ENCODE measurements at places on chromosomes 3 and 15.

- peak; percentile 31 for DNase-seq
Observed at GRCh38 chr15:73908030-73908821, 18.0 kb upstream of the LOXL1 start.

GRCh38 chr3:139629033-139629432, 48.7 kb downstream of the NMNAT3 start:
- DNase-seq: no peak

- DNase-seq: no peak
Observed at GRCh38 chr3:125202197-125202596, 10.4 kb downstream of the SLC12A8 start.

DNA sequence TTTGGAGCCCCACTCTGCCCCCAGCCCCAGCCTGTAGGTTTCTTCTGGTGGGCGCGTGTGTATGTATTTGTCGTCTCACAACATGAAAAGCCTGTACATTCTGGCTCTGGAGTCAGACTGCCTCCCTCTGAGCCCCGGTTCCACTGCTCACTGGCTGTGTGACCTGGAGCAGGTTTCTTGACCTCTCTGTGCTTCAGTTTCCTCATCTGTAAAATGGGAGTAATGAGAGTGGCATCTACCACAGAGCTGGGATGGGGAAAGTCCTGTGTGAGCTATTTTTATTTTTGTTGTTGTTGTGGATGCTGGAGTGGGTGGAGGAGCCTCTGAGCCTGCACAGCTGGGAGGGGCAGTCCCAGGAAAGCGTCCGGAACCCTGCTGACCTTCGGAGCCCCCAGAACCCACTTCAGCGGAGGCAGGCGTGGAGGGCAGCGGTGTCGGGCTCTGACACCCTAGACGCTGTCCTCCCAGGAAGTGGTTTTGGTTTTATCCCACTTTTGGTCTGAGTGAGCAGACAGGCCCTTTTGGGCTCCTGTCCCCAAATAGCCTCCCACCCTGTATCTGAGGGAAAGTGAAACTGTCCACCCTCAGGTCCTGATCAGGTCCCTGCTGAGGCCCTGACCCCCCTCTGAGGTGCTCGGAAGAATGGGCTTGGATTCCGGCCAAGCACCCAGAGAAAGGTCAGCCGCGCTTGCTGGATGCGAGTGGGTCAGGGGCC, 103.5 kb downstream of the CHSY1 start:
- no peak for DNase-seq

GRCh38 chr3:57512166-57512565, 32.0 kb downstream of the DNAH12 start:
- DNase-seq: no peak

DNA sequence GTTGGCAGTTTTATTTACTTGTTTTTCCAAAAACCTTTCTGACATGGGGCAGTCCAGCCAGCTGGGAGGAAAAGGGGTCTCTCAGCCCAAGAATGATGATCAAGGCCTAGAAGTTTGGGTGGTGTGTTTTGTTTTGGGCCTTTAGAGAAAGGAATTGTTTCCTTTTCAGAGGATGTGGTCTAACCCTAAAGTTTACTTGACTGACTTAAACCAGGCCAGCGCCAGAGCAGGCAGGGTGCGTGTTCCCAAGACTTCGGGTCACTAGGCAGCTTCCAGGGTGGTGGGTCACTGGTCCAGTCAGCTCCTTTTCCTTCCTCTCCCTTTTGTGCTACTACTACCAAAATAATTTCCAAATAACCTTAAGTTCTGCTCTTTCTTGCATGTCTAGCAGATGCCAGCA, 4.9 kb downstream of the FLNB start:
- no peak for DNase-seq

DNA sequence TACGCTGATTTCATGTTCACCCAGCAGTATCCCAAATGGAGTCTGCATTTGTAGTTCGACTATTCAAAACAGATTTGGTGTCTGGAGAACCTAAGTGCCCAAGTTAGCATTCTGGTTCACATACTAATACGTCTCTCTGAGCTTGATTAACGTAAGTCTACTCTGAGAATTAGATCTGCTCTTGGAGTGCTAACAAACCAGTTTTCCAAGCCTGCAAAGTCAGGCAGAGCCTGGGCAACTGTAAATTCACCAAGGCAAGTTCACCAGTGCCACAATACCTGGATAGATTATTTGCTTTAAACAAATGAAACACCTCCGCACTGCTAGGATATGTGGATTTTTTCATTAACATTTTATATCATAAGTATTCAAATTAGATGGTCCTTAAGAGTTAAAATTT, 912.6 kb downstream of the ROBO1 start:
- DNase-seq: no peak

GRCh38 chr3:58521917-58522631, 14.9 kb downstream of the ACOX2 start:
- no peak for DNase-seq

DNA sequence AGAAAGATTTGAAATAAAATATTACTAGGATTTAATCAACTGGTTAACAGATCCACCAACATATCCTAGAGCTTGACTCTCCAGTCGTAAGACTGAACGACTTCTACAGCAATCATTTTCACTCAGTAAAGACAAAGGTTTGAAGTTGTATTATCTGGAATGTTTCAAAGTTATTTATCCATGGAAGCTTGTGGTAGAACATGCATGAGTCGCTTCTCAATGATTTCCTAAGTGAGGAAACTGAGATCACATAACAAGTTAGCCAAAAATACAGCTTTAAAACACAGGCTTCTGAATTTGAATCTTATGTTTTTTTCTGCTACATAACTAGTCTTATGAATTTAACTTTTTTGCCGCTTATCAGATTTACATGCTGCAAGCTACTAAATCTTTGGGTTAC, 241.8 kb downstream of the FOXP1 start:
- DNase-seq: no peak

- DNase-seq: no peak
Observed at GRCh38 chr15:89647191-89647851, 7.9 kb downstream of the KIF7 start.

DNA sequence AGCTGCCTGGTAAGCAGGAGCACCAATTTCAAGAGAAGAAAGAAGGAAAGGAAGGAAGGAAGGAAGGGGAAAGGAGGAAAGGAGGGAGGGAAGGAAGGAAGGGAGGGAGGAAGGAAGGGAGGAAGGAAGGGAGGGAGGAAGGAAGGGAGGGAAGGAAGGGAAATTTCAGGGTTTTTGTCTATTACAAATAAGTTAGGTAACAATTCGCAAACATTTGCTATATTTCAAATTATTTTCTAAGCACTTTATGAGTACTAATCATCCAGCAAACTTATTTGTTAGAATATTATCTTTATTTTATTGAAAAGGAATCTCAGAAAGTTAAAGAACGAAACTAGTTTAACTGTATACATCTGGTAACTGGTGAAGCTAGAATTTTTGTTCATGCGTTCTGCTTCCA, 921.7 kb downstream of the TBL1XR1 start:
- DNase-seq: no peak

- DNase-seq: no peak
Observed at GRCh38 chr3:94065819-94066480, 3.1 kb downstream of the NSUN3 start.

- DNase-seq: no peak
Observed at GRCh38 chr3:143644370-143645089, 203.7 kb downstream of the SLC9A9 start.

- DNase-seq: no peak
Observed at GRCh38 chr3:46860017-46860809, 3.0 kb downstream of the MYL3 start.

- DNase-seq: no peak
Observed at GRCh38 chr3:9070961-9071360, 107.7 kb upstream of the RAD18 start.

DNA sequence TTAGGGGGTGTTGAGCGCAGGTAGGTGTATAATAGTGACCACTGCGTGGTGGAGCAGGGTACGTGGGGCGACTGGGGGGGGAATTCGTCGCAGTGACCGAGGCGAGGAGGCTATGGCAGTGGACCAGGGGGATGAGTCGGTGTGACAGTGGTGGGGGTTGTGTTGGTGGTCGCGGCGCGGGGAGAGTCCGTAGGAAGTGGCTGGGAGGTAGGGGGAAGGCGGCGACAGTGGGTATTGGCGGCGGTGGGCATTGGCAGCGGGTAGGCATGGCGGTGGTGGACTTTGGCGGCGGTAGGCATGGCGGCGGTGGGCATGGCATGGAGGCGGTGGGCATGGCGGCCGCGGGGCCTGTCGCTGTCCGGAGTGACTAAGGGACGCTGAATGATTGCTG, 739 bp downstream of the SNRPN start:
- DNase-seq: no peak

- DNase-seq: no peak
Observed at GRCh38 chr3:43365601-43366305, 79.4 kb downstream of the SNRK start.

DNA sequence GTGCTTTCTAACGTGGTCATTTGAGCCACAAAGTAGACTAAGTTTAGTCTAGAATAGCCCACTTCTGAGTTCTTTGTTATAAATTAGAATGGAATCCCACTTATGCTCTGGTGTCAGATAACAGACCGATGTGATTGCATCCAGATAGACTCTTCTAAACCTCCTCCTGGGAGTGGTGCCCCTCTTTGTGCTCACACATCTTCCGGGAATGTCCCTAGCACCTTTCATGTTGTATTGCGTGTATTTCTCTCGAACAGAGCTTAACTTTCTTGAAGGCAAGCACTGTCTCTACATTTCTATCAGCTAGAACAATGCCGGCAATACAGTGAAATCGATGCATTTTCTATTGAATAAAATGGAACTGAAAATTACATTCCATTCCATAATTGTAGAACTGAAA, 23.0 kb downstream of the CP start:
- DNase-seq: no peak

DNA sequence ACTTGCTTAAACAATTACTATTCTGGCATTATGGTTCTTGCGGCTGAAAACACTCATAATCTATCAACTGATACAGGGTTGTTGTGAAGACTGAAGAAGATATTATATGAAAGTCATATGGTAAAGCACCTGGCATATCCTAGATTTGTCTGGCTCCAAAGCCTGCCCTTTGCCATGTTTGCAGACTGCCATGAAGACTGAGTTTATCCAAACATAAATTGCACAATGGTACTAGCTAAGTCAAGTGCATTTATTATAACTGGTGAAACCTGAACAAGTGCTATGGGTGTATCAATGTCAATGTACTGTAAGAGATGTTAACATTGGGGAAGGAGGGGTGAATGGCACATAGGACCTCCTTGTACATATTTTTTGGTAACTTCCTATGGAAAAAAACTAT, 87.4 kb upstream of the MEX3B start:
- DNase-seq: no peak

DNA sequence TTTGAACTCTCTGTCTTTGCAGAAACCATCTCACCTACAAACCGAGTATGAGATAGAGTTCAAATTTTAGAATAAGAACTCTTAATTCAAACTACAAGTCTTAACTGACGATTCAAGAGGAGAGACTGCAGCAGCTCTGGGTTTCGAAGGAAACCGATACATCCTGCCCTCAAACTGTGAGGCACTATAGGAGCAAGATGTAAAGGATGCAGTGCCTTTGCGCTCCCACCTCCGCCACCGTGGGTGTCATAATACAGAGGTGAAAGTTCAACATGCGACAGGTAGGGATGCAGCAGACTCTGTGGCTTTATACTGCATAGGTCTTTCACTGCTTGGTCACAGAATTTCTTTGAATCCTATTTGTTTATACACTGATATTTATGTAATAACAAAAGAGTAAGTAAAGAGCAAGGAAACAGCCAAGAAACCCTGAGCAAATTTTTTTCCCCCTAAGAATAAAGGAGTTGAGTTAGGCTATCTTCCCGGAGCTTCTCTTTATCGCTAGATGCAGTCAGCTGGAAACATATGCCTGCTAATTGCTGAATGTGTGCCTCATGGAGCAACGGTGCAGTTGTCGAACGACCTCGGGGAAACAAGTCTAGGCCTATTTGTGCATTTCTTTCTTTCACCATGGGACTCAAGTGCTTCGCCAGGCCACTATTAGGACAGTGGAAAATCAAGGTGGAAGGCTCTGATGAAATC, 1097.6 kb upstream of the CFAP20DC start:
- no peak for DNase-seq

GRCh38 chr15:47610736-47611135, 106.6 kb upstream of the SEMA6D start:
- no peak for DNase-seq

DNA sequence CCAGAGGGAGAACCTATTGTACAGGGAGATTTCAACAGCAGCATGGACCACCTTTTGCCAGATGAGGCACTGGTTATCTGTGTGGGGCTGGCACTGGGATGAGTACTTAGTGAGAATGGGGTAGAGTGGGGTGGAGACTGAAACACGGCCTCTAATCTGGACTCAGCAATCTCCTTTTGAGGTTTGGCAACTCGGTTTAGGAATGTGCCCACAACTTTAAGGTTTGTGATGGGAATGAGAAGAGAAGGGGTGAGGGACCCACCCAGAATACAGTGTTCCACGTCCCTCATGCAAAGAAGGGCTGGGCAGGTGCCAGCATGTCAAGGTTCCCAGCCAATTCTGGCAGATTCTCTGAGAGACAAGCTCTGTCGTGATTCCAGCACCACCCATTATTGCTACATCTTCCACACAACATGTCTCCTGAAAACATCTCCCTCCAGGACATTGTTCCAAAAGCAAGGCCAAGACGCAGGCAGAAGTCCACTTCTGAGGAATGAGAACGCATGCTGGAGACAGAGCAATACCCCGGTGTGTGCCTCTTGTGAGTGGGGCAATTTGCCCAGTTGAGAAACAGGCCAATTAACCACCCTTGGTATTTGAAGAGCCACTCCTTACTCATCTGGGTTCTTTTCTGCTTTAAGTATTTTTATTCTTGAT, 37.5 kb upstream of the CCR4 start:
- DNase-seq: no peak

- DNase-seq: no peak
Observed at GRCh38 chr3:135155228-135155627, 360.2 kb downstream of the EPHB1 start.

- DNase-seq: no peak
Observed at GRCh38 chr15:69320977-69321554, 22.4 kb downstream of the PAQR5 start.

GRCh38 chr15:40314723-40315276, 7.1 kb upstream of the PLCB2 start:
- no peak for DNase-seq

GRCh38 chr3:65786890-65787289, 251.8 kb downstream of the MAGI1 start:
- DNase-seq: no peak

DNA sequence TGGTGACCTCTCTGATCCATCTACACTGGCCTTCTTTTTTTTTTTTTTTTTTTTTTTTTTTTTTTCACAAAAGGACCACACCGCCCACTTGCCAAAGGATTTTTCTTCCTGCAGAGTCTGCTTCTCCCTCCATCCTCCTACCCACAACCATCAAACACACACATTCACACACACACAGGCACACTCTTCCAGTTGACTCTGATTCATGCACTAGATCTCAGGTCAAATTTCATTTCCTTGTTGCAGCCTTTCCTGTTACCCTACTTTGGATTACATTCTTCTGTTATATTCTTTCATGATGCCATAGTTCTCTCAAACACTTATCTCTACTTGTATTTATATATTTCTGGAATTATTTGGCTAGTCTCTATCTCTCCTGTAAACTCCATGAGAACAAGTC, 133.9 kb downstream of the STAC start:
- DNase-seq: no peak

DNA sequence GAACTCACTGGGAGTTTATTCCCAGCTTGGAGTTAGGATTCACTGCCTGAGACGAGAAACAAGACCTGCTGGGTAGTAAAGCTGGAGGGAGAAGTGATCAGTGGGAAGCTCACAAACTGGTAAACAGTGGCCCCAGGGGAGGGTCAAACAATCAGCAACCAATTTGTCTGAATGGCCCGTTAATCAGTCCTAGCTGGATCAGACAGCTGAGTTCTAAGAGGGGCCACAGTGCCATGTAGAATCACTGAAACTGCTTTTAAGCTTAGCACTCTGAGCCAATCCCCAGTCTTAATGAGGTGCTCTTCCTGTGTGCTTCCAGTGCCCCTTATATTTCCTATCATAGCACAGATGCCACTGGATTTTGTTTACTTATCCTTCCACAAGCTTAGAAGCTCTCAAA, 591.7 kb downstream of the RSL24D1 start:
- DNase-seq: no peak

Measured in stimulated activated naive CD4-positive, alpha-beta T cell (primary cell).